ENCODE measurements at places on chromosomes 5 and 9.

DNA sequence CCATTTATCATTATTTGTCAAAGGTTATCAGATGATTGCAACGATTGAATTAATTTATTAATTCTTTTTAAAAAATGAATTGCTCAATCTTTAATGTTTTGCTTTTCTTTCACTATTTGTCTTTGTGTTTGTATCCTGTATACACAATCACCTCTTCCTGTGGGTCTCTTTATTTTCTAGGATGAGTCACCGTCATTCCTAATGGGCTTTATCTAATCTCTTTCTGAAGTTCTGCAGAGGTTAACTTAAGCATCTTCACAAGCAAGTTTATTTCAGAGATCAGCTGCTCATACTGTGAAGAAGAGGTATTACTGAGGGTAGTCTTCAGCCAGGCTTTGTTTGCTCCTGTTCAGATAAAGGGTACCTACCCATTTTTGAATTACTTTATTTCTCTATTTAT, 323.9 kb downstream of the NNT start:
- DNase-seq = no peak

- DNase-seq = no peak
These were observed 491.8 kb downstream of the ANXA1 start for GRCh38 chr9:73643379-73644013.

GRCh38 chr5:128535251-128535650, 2.8 kb downstream of the FBN2 start:
- DNase-seq = no peak

DNA sequence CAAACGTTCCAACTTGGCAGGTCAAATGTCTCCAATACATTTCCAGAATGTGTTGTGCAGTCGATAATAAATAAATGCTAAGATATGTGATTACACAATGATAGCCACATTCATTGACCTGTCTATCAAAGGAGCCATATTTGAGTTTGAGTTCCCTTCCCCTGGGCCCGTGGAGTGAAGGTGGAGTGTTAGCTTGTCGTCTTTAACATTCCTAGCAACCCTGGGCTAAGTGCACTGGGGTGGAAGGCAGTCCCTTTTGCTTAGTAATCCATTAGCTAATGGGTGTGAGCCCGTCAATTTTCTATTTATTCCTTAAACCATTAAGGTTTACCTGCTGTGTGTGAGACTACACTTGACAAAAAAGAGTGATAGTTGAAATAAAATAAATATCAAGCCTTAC, 415.2 kb downstream of the EBF1 start:
- no peak for DNase-seq

- DNase-seq = no peak
These were observed 32.2 kb downstream of the ANXA6 start for GRCh38 chr5:151125421-151125820.

GRCh38 chr5:135678640-135679268, 100.0 kb upstream of the CXCL14 start:
- DNase-seq = no peak

Data from globus pallidus (tissue), 1 donor.